ENCODE measurements at places on chromosomes 1 and 21.

DNA sequence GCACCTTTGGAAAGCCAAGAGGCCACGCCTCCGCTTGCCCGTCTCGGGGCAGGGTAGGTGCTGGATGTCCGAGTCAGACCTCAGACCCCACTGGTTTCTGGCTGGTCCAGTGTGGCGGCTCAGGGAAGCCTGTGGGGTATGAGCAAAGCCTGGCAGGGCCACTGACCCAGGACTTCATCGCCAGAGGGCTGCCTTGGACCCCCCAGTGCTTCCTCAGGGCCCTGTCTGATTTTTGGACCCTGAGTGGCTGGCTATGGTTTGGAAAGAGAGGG lies 20.4 kb downstream of the LHX4 start:
- no peak for DNase-seq

GRCh38 chr1:93681101-93681988 lies at the start of gene BCAR3:
Gene BCAR3, minus strand, starts transcription at chr1:93681837. Its CDS starts 6,907 bp downstream, at chr1:93674930.
- DNase-seq: no peak

DNA sequence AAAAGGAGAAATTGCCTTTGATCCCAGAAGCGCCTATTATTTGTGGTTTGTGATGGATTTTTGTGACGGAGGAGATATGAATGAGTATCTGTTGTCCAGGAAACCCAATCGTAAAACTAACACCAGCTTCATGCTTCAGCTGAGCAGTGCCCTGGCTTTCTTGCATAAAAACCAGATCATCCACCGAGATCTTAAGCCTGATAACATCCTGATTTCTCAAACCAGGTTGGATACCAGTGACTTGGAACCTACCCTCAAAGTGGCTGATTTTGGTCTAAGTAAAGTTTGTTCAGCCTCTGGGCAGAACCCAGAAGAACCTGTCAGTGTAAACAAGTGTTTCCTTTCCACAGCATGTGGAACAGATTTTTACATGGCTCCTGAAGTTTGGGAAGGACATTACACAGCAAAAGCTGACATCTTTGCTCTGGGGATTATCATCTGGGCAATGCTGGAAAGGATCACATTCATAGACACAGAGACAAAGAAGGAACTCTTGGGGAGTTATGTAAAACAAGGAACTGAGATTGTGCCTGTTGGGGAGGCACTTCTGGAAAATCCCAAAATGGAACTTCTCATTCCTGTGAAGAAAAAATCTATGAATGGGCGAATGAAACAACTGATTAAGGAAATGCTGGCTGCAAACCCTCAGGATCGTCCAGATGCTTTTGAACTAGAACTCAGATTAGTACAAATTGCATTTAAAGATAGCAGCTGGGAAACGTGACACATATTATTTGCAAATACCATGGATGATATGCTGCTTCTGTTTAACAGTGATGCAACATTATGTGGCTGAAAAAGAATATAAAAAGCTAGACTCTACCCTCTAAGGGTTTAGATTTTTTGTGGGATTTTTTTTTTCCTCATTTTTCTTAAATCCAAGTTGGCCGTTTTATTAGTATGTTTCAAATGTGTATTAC lies 10.5 kb downstream of the PDIK1L start:
- DNase-seq: no peak

GRCh38 chr1:229952670-229953520 lies 114.1 kb upstream of the GALNT2 start:
- DNase-seq: no peak

GRCh38 chr1:214386747-214387146 lies 105.8 kb downstream of the SMYD2 start:
- no peak for DNase-seq

GRCh38 chr1:236150311-236150955 lies 8.1 kb downstream of the GPR137B start:
- DNase-seq: no peak

DNA sequence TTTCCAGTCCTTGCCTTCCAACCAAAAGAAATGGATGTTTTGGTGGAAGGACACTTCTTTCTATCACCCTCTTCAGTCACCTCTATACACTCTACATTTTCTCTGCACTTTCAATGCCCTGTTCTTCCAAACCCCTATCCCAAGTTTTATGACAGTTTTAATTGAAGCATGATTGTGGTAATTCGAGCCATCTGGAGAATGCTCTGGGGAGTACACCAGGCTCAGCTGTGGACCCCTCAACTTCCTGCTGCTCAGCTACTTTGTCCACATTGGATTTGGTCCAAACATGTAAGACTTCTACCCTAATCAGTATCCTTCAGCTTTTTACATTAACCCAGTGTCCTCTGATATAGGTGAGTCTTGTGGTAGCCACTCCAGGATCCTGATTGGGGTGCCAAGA lies 129.6 kb downstream of the SYT2 start:
- DNase-seq: no peak

DNA sequence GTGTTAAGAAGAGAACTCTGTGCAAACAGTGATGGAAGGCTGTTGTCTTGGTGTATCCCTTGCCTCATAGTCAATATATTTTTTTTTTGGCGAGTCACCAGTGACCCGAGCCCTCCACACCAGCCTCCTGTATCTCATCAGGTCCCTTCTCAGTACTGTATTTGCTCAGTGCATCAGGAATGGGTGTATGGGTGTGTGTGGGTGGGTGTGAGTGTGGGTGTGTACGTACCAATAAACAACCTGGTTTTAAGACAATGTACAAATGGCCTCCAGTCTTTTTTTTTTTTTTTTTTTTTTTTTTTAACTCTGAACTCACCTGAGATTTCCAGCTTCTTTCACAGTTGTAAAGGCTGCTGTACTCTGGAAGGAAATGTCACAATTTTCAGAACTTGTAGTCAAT lies 7.3 kb downstream of the MYOG start:
- no peak for DNase-seq

- no peak for DNase-seq
These were observed 6.5 kb upstream of the MAST2 start for GRCh38 chr1:45796946-45797345.

DNA sequence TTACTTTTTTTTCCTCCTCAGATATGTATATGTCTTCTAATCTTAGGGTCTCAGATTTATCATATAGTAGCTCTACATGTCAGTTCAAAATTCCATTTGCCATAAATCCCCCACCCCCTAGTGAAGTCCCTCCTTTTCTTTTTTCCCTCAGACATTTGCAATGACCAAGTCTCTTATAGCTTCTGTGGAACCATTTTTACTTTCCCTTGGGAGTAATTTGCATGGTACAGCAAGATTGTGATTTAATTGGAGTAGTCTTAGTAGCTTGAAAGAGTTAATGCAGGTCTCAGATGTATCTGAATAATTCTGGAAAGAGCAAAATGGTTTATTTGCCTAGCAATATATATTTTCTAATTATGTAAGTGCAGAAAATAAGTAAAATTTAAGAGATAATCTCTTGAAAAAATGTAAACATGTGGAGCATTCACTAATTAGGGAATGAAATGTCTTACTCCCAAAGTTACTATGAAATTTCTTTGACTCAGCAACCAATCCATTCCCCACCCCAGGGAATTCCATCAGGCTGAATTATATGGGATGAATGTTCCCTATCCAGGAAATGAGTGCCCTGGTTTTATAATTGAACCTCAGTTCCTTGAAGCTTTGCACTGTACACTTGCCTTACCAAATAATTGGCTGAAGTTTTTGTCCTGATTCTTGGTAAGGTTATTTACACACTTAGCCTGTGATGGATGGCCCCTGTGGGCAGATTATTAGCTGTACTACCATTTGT lies 267.0 kb downstream of the DNM3 start:
- DNase-seq: no peak
